ENCODE measurements at places on chromosomes 6 and 20.

- DNase-seq = peak; percentile 70
Observed at GRCh38 chr6:99241905-99242534, 107.5 kb downstream of the FAXC start.

- DNase-seq = no peak
Observed at GRCh38 chr6:108895571-108895970, 47.3 kb downstream of the ARMC2 start.

DNA sequence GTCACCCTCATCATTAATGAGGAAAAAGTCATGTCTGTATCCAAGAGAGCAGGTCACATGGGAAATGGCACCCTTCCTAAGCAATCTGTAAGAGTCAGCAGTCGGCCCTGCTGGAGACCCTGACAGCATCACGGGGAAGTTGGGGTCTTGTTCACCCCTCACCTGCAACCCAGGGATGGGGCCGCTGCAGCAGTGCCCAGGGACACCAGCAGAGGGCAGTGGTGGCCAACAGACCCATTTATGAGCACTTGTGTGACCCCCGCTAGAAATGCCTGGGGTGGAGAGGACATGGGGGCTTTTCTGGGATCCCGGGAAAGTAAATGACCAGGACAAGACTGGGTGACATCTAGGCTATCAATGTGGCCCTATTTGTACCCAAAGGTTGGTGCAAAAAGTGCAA is 35.9 kb downstream of the ANKRD60 start:
- no peak for DNase-seq

GRCh38 chr6:136510782-136511181 is 39.4 kb downstream of the MAP7 start:
- peak; percentile 40 for DNase-seq

DNA sequence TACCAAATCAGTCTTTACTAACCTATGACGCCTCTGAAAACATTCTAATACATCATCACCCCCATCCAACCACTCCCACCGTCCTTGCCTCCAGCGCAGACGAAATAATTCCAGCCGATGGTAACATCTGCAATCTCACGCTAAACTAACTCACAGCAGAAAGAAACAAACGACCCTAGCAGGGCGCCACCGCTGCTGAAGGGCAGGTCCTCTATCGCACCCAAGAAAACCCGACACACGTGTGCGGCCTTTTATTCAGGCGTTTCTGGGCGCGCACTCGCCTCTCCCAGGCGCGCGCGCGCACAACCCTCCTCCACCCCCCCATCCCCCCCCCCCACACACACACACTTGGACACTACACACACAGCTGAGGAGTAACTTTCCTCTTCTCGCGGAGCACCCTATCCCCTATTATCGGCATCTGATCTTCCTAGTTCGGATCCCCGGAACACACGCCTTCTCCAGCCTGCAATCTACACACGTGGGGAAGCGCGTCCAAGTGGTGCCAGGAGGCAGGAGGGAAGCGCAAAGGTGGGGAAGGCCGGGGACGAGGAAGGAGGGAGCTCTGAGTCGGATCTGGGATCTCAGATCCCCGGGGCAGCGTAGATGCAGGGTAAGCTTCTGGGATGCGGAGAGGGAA is 1.4 kb downstream of the GFOD1 start:
- DNase-seq = peak; percentile 73

DNA sequence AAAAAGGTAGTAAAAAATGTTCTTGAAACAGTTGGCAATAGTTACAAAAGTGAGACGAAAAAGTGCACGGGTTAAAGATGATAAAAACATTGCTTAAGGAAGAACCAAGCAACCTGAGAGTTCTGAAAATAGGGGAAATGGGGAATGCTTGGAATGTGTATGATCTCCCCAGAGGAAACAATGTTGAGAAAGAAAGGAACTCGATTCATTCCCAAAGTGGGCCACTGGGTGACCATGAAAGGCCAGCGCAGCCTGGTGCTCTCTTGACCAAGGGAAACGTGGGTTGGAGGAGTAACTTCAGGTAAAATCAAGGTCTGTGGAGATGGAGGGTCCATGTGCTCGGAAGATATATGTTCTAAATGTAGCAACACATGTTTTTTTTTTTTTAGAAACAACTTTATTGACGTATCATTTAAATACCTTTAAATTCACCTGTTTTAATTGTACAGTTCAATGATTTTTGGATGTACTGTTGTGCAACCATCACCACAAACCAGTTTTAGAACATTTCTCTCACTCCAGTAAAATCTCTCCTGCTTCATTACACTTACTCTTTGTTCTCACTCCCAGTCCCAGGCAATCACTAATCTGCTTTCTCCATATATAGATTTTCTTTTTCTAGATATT is 34.5 kb upstream of the CEP85L start:
- DNase-seq = no peak

- DNase-seq = peak; percentile 23
Observed at GRCh38 chr6:26170181-26170580, 83.0 kb downstream of the HFE start.

DNA sequence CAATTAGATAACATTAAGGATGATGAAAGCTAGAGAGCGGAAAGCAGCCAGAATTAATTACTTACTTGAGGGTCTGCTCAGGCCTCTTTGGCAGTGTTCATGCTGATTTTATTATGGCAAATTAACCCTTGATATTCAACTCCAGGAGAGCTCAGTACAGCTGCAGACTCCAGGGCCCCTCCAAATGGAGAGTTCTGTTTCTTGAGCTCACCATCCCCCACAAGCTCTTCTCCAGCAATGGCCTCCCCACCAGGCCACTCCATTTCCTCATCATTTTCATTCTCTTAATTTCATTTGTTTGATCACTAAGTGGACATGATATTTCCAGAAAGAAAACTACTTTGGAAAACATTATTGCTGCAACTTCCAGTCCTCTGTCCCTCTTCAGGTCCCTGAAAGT is 513.3 kb upstream of the NOX3 start:
- DNase-seq = peak; percentile 26

DNA sequence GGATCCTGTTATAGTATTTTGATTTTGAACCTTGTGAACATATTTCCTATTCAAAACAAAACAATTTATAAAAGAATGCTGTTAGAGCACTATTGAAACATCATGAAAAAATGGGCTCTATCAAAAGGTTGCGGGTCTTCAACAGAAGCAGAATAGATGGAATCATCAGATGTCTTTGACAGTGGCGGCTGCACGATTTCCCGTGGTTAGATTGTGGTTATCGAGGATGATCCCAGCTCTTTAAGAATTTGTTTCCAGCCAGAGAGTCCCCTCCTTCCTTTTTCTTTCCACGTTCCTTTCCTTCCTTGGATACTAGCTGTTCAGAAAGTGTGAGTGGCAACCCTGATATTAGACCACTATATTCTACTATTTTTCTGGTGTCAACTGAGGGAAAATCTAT is 163.4 kb downstream of the FARS2 start:
- DNase-seq = no peak

DNA sequence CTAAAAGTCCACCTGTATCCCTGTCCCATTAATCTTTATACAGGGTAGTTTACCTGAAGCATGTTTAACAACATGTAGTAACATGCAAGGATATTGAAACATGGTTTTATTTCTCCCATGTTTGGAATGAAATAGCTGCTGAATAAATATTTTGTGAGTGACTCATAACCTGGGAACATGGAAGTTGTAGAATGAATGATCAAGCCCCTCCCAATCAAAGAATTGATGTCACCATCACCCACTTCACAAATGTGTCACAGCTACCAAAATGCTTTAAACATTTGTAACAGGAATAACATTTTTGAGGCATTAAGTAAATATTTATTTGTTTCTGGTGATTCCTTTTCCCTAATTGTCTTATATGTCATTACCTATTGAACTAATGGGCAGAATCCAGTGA is 58.9 kb upstream of the TNFAIP3 start:
- no peak for DNase-seq

GRCh38 chr20:19668418-19668817 is 89.6 kb upstream of the RIN2 start:
- DNase-seq = no peak

DNA sequence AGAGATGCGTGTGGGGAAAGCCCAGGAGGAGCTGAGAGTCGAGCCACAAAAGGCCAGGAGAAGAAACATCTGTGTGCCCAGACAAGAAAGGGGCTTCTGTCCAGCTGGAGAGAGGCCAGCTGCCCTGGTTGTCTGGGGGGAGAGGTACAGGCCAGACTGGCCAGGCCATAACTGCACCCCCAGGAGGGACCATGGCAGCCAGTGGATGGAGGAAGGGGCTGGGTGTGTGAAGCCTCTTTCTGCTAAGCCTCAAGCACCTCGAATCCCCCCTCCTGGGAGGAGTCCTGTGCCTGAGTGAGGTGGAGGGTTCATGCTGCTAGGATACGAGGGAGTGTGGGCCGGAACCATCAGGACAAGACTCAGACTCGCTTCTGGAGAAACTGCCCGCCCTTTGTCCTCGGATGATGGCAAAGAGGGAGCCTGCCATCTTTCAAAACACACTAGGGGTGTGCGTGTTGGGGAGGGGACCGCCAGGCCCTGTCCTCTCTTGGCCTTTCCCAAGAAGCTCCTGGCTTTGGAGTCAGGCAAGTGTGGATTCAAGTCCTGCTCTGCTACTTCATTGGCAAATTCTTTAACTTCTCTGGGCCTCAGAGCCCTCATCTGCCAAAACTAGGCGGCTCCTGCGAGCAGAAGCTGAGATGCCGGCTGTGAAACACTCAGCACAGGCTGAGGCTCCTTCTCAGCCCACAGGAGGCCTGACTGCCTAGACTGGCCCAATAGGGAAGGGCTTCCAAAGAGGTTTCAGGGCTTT is 90.3 kb downstream of the ASXL1 start:
- DNase-seq = no peak

DNA sequence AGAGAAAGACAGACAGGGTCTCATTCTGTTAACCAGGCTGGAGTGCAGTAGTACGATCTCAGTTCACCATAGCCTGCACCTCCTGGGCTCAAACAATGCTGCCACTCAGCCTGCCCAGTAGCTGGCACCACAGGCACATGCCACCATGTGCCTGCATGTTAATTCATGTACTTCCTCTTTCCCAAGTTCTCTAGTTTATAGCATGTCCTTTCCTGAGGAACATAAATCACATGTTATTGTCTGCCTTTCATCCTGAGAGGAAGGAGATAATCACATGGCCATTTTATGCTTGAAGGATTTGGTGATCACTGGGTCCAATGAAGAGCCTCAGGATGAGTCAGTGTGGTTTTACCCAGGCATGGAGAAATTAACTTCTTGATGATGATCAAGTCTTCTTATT is 47.9 kb downstream of the COL11A2 start:
- no peak for DNase-seq

DNA sequence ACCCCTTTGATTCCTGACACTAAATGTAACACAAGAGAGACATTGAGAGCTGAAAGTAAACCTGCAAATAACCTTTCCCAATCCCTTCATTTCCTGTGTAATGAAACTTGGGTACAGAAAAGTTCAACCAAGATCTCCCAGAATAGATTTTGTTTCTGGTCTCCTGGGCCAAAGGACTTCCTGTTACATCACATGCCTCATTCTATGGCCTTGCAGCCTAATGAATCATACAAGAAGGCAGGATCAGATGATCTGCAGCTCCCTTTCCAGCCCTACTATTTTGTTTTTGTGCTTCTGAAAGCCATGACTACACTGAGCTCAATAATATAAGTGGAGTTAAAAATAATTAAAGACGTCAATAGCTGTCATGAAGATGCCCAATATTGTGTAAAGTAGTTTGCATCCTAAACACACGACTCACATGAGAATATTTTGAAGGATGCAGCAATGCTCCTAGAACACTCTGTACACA is 73.4 kb upstream of the NOX3 start:
- no peak for DNase-seq

DNA sequence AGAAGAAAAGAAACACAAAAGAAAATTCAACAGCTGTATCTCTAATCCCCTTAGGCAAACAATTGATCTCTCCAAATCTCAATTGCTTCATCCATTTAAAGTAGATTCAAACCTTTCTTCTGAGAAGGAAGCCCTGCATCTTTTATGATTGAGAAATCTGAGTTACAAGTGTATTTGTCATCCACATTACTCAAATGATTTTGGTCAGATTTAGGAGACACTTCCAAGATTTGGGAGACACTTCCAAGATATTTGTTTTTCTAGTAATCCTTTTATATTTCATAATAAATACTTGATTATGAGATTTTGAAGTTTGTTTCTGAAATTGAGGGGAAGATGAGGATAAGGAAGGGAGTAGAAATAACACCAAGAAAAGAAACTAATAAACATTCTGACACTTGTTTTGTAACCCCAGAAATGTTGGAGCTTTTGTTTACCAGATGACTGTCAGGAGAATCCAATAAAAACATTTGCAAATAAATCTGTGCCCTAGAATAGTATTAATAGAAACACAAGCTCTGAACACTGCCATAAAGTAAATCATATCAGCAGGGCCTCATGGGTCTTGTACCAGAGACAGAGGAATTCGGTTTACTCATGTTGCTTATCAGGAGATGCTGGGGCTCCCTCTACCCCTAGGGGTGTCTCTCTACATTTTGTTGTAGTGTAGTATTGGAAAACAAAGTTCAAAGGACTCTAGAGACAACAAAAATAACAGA is 314.3 kb upstream of the NT5E start:
- no peak for DNase-seq

- DNase-seq = no peak
Observed at GRCh38 chr6:141050471-141050870, 1082.3 kb upstream of the GJE1 start.

- no peak for DNase-seq
Observed at GRCh38 chr20:34010405-34010931, 16.8 kb downstream of the RALY start.

- no peak for DNase-seq
Observed at GRCh38 chr6:28729501-28730402, 194.0 kb downstream of the TRIM27 start.

- no peak for DNase-seq
Observed at GRCh38 chr6:157313531-157314467, 9.5 kb downstream of the TMEM242 start.

DNA sequence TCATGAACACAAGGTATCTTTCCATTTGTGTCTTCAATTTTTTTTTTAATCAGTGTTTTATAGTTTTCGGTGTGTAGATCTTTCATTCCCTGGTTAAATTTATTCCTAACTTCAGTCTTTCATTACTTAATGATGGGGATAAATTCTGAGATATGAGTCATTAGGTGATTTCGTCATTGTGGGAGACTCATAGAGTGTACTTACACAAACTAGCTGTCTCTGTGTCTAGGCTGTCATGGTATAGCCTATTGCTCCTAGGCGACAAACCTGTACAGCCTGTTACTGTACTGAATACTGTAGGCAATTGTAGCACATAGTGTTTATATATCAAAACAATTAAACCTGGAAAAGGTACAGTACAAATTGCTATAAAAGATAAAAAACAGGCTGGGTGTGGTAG is 42.1 kb downstream of the SMAP1 start:
- no peak for DNase-seq
